Activated CD4-positive, CD25-positive, alpha-beta regulatory T cell treated with anti-CD3 and anti-CD28 coated beads, Interleukin-2, amount 50 U/mL, for 16 hours (primary cell): ENCODE measurements at places on chromosomes 1 and 21.

- no peak for DNase-seq
These were observed 360.4 kb downstream of the MATN1 start for GRCh38 chr1:30363031-30363430.

DNA sequence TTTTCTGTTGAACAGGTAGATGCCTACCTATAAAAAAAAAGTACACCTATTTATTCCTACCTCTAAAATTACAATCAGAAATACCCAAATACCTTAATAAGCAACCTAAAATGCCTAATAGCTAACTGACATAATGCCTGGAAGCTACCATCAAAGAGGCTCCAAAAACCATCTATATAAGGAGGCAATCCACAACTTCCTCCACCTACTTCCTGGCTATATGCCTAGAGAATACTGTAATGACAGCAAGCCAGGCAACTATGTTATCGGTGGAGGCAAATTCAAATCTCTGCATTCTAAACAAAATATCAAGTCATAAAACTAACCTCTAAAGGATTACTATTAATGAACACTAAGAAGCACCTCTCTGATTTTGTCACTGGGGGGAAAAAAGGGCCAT is 10.1 kb downstream of the ZNF644 start:
- DNase-seq, result no peak

- DNase-seq, result no peak
These were observed 72.4 kb downstream of the NTNG1 start for GRCh38 chr1:107213225-107213624.

GRCh38 chr1:171258429-171258828 is 10.1 kb downstream of the FMO1 start:
- DNase-seq, result no peak

- DNase-seq, result no peak
These were observed 2.3 kb downstream of the SLC37A1 start for GRCh38 chr21:42515708-42516502.

- no peak for DNase-seq
These were observed 73.7 kb downstream of the KCNK2 start for GRCh38 chr1:215156232-215156631.

DNA sequence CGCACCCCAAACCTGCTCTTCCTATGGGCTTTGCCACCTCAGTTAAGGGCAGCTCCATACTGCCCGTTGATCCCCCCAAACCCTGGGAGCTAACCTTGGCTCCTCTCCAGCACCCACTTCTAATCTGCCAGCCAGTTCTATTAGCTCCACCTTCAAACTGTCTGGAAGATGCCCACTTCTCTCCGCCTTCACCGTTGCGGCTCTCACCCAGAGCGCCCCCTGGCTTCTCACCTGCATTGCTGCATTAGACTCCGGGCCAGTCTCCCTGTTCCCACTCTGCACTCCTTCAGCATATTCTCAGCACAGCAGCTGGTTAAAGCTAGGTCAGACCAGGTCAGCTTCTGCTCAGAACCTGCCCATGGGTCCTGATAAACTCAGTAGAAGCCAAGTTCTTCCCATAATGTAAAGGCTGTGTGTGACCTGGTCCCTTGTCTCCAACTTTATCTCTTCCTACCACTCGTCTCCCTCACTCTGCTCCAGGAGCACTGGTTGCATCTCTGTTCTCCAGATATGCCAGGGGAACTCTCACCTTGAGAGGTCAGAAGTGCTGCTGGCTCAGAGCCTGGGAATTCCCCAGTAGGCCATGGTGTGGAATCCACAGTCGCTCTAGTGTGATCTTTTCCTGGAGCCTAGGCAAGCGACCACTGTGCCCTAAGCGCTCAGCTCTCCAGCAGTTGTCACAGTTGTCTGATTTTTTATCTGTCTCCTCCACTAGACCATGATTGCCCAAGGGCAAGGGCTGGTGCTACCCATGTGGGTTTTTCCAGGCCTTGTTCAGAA is 150.3 kb downstream of the HMGB4 start:
- DNase-seq, result no peak

DNA sequence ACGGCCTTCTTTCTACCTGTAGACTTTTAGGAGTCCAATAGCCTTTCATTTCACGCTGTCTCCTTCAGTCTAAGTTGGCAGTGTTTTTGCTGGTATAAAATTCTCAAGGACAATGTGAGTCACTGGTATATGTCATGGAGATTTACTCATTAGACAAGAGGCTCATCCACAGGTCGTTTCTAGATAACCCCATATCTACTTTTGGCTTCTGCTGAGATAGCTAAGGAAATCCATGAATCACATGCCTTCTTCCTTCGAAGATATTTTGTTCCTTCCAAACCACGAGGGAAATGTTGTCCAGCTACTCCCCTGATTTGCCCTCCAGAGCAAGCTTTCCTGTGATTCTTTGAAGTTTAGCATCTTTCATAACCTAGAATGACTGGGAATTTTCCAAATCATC is 38.5 kb upstream of the KCNK1 start:
- DNase-seq, result no peak

DNA sequence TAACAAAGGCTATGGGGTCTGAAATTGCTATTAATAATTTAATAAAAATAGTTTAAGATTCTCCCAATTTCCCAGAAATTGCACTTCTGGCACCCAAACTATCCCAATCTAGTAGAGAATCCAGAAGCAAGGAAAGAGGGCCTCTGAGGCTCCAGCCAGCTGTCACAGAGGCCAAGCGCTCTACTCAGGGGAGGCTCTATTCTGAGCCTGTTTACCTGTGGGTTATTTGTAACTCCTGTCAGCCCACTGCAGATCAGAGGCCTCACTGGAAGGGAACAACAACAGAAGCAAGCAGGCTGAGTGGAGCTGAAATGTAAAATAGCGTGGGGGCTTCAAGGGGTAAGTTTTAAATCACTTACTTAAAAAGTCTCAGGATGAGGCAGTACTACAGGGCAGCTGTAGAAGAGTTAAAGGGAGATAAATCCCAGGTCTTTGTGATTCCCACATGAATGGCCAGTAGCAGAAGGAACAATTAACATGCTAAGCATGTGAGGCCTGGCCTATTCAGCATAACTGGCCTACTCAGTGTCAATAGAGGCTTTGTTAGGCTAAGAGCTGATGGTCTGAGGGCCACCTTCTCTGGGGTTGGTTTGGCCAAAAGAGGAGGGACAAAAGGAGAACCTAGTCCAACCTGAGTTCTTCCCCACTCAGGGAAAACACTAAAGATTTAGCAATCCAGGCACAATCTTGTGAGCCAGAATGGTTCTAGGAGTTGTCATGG is 12.8 kb downstream of the ZNF687 start:
- DNase-seq, result no peak

GRCh38 chr1:96538111-96538641 is 183.4 kb upstream of the PTBP2 start:
- no peak for DNase-seq
